ENCODE measurements at places on chromosomes 5 and 9.

DNA sequence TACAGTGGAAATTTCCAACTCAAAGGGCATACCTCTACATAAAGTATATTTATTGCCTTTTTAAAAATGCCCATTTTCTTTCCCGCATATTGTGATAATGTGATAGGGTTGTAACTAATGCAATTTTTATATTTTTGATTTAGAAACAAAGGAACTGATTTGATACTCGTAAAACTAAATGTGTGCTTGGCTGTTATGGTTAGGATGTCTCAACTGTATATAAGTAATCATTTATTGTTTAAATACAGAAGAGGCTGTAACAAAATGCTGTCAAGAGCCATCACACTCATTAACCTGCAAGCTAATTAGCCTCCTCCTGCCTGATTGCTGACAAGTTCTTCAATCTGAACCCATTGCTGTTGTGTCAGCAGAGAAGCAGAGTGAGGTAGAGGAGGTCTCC is 149.2 kb downstream of the PBX3 start:
- DNase-seq = no peak

GRCh38 chr5:139446956-139447779 is 7.8 kb upstream of the DNAJC18 start:
- no peak for DNase-seq

DNA sequence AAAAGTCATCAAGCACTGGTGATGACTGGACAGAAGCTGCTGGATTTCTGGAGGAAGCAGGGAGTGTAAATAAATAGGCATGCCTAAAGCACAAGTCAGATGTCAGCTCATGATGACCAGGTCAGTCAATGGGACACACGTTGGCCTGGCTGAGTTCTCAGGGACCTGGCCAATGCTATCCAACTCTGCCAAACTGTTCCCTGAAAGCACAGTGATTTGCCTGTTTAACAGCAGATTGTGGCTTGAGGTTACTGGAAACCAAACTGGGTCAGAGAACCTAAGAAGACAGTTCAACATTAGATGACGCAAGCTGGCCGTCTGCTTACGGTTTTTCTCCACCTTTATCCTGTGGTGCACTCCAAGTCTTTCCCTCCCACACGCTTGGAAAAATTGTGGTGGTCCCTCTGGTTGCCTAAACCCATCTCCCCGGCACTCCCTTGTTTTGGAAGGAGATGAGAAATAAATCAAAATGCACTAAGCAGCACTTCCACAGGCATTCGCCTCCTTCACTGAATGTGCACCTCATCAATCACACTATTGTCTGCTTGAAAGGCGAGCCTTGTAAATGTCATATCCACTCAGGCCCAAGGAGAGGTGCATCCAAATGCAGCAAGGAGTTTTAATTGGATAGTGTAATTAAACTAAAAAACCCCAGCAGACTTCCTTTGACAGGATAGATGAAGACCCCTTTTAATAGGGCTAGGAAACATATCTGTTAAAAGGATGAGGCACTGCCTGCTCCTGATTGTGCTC is 199.4 kb downstream of the GAPVD1 start:
- DNase-seq = no peak

DNA sequence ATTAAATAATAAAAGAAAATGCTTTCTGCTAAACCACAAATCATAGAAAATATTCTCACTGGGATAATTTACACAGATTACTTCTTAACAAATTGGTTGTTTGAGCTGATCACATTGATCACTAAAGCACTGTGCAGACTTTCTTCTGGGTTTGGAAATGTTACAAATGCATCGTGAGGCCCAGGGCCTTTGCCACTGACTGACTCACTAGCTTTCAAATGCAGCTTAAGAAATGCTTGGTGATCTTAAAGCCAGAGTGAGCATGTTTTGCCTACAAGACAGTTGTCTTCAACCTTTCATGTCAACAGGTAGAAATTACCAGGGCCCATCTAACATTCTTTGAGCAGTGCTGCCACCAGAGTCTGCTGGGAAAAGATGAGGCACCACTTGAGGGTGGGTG is 252.3 kb upstream of the ADRA1B start:
- DNase-seq = no peak

DNA sequence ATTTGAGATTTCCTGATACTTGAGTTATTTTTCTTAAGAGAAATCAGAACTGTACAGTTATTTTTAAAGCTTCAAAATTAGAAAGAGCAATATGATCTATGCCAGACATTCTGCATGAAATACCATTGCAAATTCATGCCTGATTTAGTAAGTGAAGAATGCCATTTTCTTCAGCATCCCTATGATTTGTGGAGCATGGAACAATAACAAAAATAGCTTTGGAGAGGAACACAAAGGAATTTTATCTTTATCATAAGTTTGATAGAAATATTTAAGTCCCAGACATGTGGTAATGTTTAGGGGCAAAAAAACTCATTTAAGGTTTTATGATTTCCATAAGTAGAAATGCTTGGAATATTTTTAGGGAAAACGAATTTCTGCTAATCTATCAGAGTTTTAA is 1863.4 kb downstream of the EFNA5 start:
- no peak for DNase-seq

GRCh38 chr5:91058575-91058974 is 324.5 kb downstream of the ARRDC3 start:
- no peak for DNase-seq

DNA sequence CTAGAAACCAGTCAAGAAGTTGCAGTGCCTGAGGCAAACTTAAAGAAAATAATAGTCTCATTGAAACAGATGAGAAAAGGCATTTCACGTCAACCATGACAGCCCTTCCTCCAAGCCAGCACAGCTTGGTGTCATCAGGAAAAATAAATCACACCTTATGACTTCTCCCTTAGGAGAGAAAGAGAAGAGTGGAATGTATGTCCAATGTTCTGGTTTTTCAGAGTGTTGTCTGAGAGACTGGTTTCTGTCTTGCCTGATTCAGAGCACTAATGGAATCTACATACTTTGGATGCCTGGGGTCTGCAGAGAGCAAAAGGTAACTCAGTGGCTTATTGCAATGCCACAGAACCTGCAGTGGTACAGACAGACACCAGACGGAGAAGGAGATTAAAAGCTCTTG is 105.5 kb upstream of the PDE4D start:
- DNase-seq = peak; percentile 16
